ENCODE measurements at places on chromosomes 16 and 17.

- DNase-seq, result no peak
These were observed 80.2 kb upstream of the ASIC2 start for GRCh38 chr17:33373273-33373672.

- DNase-seq, result no peak
These were observed 101.0 kb downstream of the SYCE1L start for GRCh38 chr16:77300256-77300655.

DNA sequence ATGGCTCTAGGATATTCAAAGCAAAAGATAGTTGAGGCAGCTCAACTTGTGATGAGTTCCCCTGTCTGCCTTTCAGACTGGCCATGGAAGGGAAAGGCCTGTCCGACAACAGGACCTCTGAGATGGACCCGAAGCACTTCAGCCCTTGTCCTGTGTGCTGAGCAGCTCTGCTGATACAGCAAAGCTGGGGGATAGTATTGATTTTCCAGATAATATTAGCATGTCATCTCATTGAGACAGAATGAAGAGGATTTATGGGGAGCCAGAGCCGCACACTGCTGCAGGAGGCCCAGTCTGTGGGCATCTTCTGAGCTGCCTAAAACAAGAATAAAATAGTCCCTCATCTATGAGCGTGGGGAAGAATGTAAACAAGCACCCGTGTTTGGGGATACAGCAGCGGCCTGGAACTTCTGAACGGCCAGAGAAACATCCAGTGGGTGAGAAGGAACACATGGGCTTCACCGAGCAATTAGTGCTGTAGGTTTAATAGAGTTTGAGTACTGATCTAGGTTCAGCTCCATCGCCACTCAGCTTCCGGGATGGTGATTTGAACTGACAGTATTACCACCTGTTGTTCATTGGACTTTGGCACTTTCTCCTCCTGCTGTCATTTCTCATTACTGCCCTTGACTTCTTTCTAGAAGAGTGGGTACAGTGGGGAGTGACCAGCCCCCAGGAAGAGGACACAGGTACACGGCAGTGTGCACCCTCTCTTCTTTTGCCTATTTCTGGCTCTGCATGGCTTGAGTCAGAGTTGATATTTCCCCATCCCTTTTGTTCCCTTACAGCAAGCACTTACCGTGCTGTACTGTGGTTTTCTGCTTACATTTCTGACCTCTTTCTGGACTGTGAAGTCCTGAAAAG is 96.5 kb upstream of the TBX2 start:
- DNase-seq, result no peak

GRCh38 chr16:67529582-67530012 is 968 bp downstream of the RIPOR1 start:
- DNase-seq, result no peak

- DNase-seq, result no peak
These were observed 219.7 kb downstream of the IRF8 start for GRCh38 chr16:86118467-86119307.

DNA sequence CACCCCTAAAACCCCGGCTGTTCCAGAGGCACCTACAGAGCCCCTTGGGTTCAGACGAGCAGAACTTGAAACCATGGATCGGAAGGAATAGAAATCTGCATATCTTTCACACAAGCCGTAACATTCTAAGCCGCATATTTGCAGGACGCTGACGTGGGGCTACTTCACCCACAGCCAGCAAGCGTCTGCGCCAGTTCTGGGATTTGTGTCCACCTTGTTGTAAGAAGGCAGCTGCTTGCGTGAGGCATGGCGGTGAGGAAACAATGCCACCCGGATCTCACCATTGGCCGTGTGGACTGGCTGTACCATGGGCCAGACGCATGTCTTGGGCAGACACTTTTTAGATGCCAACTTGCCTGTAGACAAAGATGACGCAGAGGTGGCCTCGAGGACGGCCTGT is 34.5 kb downstream of the TNFRSF13B start:
- no peak for DNase-seq

DNA sequence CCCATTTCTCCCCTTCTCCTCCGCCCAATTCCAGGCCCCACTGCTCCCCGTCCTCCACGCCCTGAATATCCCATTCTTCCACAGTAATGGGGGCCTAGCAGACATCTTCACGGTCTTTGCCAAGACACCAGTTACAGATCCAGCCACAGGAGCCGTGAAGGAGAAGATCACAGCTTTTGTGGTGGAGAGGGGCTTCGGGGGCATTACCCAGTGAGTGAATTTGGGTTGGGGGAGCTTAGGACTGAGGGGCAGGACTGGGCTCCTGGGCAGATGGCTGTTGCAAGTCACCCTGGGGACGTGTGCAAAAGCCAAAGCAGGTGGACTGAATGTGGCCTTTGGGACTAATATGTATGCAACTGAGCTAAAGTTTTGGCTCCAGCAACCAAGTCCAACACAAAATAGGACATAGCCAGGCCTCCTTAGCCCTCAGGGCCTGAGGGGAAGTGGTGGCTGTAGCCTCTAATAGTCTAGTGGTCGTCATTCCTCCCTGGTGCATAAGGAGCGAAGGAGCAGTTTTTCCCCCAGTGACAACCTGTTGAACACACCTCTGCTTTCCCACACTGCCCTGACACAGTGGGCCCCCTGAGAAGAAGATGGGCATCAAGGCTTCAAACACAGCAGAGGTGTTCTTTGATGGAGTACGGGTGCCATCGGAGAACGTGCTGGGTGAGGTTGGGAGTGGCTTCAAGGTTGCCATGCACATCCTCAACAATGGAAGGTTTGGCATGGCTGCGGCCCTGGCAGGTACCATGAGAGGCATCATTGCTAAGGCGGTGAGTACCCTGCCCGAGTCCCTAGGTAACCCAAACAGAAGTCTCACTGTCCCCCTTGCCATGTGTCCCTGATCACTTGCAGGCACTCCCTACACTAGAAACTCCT is 2.6 kb downstream of the ACADVL start:
- DNase-seq, result peak; percentile 29

DNA sequence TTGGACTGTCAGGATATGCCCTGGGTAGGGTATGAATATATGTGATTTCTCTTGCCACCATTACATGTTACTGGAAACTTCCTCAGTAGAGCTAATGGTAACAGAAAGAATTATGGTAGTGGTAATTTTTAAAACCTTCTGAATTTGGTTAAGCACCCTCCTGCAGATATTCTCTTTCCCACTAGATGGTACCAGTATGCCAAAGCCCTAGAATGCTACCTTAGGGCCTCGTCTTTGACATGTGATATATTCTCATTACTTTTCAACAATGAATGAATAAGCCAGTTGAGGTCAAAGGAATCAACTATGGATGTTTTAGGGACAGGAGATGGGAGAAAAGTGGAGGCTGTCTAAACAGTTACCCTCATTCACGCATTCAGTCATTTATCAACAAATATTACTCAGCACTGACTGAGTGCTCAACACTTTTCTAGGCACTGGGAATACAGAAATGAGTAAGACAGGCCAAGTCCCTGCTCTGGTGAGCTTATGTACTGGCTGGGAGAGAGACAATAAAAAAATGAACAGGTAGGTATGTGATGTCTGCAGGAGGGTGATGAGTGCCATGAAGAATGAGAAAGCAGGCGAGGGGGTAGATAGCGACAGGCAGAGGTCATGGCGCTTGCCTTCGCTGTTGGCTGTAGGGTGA is 14.7 kb downstream of the CDH13 start:
- DNase-seq, result no peak

GRCh38 chr17:79811011-79811867 is 14.4 kb upstream of the CBX8 start:
- DNase-seq, result no peak

GRCh38 chr17:10879190-10879836 is 41.4 kb upstream of the PIRT start:
- DNase-seq, result peak; percentile 66

DNA sequence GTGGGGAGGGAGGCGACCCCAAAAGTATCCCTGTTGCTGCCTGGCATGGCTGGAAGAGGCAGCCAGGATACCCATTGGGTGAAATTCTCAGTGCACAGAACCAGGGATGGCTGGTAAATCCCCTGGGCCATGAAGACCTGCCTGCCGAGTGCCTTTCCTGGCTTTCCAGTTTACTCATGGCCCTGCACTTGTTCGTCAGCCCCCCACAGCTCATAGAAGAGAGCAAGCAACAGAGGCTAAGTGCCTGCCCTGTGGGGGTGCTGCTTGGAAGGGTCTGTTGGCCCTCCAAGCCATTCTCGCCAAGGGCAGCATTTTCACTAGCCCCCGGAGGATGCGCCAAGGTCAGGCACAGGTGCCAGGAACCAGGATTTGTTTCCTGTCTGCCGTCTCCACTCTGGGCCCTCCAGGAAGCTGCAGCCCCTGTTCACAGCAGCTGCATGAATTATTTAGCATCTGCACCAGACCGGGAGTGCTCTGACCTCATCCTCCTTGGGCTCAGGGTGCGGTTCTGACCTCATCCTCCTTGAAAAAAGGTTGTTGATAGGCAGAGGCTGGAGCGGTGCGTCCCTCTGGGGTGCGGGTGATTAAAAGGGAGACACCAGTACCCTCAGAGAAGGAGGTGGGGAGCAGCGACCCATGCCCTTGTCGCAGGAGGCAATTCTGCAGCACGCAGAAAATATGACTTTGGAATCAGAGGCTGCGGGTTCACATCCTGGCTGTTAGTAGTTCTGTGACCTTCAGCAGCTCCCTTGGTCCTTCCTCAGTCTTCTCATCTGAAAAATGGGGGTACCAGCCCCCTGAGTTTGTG is 14.2 kb upstream of the CD300A start:
- peak; percentile 65 for DNase-seq

DNA sequence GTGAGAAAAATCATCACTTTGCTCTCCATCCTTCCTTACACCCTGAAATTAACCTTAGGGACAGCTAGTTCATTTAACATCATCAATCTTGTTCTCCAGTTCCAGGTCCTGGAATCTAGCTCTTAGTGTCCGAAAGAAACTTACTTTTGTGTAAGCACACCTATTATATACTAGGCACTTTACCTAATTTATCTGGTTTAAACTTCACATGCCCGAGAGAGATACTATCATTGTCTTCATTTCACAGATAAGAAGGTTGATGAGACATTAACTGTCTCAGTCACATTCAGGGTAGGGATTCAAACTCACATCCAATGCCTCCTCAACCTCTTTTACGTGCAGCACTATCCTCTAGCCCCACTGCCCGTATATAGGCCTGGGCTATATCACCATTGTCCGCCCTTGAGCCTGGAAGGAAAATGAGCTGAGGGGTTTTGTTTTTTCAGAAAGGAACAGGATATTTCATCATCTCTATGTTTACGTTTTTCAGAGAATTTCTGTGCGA is 501 bp upstream of the AP2B1 start:
- DNase-seq, result no peak

DNA sequence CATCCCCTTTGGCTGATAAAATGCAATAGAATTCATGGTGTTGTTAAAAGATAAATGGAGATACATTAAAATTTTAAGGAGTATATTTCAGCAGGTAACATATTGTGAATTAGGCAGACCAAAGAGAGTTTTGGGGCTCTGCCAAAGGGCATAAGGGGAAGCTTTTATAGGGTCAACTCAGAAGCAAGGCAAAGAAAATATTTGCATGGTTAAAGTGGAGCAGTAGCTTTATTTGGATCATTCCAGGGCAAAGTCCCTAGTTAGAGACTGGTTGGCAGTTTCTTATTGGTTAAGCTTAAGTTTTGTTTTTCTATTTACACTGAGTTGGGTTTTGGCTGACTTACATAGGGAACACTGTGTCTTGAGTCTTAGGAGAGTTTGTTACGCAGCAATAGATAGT is 75.1 kb upstream of the CA10 start:
- DNase-seq, result no peak

DNA sequence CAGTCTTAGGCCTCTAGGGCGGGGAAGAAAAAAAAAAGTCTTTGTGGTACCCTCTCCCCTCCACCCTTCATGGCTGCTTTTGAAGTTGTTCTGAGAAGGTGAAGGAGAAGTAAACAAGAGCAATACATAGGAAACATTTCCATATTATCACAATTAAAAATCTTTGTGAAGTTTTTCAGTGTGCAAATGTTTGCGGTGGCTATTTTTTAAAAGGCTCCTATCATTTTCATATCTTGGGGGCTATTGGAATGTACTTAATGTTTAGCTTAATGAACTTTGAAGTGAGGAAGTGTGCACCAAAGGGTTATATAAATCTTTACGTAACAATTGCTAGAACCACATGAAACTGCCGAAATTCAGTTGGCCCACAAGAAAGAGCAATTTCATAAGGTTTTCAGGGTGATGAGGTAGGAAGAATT is 7.6 kb downstream of the NOL11 start:
- no peak for DNase-seq

- DNase-seq, result no peak
These were observed 15.6 kb downstream of the WSCD1 start for GRCh38 chr17:6085812-6086211.

DNA sequence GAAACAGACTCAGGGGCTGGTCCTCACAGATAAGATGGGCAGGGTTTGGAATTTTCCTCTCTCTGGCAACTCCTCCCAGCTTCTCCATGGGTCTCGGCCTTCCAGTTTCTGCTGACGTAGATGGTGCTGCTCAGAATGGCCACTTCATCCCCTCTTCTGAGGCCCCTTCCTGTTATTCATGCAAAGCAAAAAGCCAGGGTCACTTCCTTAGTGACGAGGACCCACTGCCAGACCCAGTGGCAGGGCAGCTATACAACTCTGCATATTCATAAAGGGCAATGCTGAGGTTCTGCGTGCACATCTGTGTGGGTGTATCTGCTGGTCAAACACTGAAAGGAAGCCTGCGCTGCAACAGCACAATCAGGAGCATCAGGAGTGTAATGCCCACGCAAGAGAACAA is 108.8 kb downstream of the WSCD1 start:
- peak; percentile 25 for DNase-seq

DNA sequence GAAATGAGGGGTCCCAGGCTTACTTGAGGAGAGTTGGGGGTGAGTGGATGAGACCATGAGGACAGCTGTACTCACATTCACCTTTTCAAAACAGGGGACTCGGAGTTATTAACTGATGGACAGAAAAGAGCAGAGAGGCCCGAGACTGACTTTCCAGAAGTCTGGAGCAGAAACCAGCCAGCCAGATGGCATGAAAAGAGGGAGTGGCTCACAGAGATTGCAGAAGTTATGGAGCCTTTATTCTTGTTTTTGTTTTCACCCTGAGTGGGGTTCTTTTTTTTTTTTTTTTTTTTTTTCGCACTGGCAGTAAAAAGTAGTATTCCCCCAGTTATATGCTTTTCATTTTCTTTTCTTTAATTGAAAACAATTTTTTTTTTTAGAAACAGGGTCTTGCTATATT is 18.9 kb downstream of the TVP23A start:
- DNase-seq, result no peak

DNA sequence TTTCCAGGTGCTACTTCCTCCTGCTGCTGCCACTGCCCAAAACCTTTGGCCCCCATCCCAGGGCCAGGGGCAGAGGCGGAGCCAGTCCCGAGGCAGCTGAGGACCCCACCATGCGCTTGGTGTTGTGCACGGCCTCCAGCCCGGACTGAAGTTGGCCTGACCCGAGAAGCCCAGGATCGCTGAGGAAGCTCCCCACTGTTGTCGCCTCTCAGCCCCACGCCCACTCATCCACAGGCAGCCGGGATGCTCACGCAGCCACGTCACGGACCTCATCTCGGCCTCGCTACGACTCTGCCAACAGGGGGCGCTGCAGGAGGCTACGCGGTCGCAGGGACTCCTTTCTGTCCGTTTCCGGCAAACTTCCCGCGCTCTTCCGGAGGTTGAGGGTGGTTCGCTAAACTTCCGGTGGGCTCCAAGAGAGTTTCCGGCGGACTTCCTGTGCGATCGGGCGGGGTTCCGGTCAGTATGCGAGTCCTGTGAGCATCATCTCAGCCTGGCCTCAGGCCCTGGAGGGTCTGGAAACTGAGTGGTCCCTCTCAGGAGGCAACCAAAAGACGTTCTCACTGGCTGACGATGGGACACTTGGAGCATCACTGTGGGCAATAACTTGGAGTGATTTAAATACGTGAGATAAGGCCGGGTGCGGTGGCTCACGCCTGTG is 12.4 kb downstream of the ZG16B start:
- peak; percentile 64 for DNase-seq

Data from right hindlimb (tissue), 1 donor.